ENCODE measurements at places on chromosomes 3 and 15.

- no peak for DNase-seq
Observed at GRCh38 chr3:100902572-100902971, 90.6 kb downstream of the ABI3BP start.

GRCh38 chr15:42385206-42385979 is 26.1 kb downstream of the CAPN3 start:
- no peak for DNase-seq

DNA sequence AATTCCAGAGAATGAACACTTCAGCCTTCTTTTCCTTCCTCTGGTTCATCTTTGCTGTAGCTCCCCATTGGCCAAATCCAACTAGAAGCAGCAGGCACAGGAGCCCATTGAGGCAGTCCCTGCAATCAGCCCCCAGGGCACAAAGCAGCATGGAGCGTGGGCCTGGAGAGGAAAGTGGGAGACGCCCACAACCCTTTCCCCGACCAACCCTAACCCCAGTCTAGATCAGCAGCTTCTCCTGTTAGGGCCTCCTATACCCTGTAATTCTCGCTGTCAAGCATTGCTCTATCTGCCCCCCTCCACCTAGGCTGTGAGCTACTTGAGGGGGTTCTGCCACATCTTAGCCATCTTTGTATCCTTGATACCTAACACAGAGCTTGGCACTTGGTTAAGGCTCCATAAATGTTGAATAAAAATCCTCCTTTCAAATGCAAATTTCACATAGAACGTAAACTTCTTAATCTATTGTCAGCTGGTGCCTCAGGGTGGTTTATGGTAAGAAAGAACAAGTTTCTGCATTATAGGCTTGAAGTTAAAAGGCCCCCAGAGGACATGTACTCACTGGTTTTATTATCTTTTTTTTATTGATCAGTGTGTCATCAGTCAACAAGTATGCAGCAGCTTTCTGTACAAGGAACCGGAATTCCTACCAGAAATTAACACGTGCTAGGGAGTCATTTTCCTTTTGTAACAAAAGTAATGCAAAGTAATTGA is 97.9 kb upstream of the PFN2 start:
- DNase-seq, result no peak

- DNase-seq, result no peak
Observed at GRCh38 chr3:169619793-169620192, 43.7 kb downstream of the MECOM start.

DNA sequence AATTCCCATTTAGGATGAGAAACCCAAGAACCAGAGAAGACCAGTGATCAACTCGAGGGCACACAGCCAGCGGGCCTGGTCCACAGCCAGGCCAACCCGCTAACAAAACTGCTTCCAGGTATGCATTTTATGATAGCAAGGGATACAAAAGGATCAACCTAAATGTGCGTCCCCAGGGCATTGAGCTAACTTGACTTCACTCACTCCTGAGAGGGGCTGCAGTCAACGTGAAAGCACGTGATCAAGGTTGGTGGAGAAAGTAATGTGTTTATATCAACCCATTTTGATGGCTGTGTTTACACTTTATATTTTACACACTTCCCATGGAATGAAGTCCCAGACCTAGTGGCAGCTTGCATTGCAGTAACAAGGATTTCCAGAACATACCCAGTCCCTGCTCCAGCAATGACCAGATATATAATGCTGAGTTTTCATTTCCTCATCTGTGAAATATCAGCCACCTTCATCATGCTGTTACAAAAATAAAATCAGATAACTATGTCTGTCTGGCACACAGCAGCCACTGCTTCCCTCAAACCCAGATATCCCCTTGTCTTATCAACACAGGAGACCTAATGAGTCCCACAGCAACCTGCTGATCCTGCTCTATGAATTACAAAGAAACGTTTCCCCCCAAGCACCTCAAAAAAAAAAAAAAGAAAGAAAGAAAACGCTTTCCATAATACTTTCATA is 2.0 kb downstream of the KLHL6 start:
- DNase-seq, result no peak

- no peak for DNase-seq
Observed at GRCh38 chr15:57330619-57331340, 45.5 kb upstream of the CGNL1 start.

GRCh38 chr3:118778201-118778600 is 256.4 kb downstream of the IGSF11 start:
- DNase-seq, result no peak

DNA sequence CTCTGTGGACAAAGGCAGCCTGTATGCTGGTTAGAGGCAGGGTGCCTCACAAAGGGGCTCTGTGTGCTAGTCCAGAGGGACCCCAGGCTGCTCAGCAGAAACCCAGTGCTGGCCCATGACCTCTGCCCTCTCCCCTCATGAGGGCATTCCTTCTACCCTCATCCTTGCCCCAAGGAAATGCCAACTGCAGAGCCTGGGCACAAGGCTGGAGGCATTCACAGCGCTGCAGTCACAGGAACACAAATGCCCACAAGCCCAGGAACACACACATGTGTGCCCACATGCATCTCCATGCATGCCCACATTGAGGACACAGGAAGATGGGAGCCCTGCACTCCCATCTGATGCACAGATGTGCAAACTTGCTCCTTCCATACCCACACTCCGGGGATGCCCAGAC is 3.8 kb downstream of the INKA1 start:
- DNase-seq, result no peak

DNA sequence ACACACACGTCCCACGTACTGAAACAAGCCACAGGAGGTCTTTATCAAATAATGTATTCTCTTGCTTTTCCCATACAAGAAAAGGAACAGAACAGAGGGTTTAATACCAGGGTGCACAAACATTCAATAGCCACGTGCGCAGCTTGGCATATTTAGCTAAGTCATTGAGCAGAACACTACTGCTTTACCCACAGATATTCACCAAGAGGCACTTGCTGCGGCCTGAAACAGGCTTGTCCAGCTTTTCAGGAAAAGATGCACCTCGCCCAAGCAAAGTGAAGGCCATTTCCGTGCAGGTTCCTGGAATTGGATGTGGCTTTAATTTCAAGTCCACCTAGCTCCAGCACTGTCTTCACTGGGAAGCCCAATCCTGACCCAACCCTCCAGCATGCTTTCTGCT is 17.6 kb downstream of the ZDHHC3 start:
- no peak for DNase-seq

DNA sequence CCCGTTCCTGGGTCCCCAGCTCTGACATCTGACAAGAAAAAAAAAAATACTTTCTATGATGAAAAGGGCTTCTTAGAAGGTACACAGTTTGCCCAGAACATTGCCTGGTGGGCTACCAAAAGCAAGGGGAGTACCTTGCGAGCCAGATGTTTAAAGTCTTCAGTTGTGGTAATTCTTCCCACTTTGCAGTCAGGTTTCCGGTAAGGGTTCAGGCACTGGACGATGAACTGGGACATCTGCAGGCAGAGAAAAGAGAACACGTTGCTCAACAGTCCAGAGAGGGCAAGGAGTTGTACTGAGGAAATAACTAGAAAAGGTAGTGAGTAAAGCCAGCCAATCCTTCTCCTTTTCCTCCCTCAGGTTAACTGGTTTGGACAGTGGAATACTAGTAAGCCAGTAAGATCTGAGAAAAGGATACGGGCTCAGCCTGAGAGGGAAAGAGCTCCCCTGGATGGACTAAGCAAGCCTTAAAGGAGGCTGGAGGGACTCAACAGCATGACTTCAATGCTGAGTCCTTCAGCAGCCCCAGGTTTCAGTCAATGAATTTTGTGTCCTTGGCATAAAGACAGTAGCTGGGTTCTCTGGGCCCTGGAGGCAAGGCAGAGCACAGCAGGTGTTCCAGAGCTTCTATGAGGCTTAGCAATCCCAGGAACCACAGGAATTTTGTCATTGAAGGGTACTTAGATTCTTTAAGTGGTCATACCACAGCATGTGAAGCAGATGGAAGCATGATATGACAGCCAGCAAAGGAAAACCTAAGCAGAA is 38.2 kb downstream of the NBEAL2 start:
- no peak for DNase-seq

GRCh38 chr15:81914734-81915256 is 131.0 kb downstream of the MEX3B start:
- no peak for DNase-seq

GRCh38 chr15:58463815-58464650 is 32.2 kb downstream of the LIPC start:
- DNase-seq, result no peak

DNA sequence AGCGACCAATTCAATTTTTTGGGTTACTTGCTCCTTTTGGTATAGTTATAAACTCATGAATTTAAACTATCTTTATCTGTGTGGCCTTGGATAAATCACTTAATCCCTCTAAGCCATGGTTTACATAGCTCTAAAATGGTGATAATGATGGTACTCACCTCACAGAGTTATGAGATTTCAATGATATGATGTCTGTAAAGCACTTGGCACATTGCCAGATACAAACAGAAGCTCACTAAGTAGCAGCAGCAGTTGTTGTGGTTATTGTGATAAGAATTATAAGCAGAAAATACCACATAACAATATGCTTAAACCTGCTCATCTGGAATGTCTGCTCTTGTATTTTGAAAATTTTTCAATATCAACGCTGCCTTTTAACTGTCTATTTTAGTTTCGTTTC is 185.1 kb upstream of the SNTN start:
- DNase-seq, result no peak

DNA sequence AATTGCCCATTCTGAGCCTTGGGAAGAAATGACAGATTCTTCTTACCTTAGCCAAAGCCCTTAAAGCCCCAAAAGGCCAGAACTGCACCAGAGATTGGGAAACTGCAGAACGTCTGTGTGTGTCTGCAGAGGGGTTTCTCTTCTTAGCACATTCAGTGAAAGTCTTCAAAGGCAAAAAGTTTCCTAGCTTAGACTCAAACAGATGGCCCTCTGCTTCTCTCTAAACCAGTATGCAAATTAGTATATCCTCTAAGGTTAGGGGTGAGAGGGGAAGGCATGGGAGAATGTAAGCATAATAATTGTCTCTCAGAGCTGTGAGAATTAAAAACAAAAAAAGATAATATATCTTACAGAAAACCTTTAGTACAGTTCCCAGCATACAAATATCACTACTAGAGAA is 334.0 kb upstream of the MCTP2 start:
- DNase-seq, result no peak

DNA sequence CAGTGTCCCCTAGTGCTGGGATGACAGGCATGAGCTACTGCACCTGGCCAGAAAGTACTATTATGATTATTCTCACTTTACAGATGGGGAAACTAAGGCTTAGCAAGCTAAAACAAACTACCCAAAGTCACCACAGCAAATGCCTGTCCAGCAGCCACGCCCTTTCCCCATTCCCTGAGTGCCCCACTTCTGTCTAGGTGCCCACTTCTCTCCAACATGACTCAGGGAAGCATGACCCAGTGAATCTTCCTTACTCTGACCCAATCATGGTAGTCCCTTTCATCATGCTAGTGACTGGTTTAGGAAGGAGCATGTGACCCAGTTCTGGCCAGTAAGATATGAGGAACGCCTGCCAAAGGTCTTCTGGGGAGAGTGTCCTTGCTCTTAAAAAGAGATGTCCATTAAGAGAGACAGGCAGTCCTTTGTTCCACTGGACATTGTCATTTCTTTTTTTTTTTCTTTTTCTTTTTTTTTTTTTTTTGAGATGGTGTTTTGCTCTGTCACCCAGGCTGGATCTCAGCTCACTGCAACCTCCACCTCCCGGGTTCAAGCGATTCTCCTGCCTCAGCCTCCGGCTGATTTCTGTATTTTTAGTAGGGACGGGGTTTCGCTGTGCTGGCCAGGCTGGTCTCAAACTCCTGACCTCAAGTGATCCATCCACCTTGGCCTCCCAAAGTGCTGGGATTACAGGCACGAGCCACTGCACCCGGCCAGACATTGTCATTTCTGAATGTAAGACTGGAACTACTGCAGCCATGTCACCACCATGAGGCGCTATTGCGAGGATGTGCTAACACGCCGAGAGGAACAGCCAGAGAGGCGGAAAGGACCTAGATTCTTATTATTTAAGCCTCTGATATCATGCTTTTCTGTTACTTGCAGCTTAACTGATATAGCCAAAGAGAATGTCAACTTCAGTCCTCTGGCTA is 19.8 kb downstream of the MEGF11 start:
- DNase-seq, result no peak

DNA sequence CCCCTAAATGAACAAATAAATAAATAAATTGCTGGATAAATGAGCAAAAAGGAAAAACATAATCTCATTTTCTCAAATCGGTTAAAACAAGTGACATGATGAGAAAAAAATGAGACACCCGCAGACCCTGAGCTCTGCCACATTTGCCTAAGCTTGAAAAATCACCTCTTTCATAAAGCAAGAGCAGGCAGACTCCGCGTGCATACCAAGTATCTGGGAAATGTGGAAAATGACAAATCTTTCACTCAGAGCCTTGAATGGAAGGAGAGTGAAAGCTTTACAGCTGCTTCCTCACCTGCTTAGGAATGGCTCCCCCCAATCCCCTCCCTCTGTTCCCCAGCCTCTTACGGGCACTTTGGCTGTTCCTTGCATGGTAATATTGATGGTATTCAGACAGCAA is 355.5 kb upstream of the SUCLG2 start:
- DNase-seq, result no peak

GRCh38 chr3:10228248-10228950 is 19.9 kb upstream of the TATDN2 start:
- peak; percentile 59 for DNase-seq

DNA sequence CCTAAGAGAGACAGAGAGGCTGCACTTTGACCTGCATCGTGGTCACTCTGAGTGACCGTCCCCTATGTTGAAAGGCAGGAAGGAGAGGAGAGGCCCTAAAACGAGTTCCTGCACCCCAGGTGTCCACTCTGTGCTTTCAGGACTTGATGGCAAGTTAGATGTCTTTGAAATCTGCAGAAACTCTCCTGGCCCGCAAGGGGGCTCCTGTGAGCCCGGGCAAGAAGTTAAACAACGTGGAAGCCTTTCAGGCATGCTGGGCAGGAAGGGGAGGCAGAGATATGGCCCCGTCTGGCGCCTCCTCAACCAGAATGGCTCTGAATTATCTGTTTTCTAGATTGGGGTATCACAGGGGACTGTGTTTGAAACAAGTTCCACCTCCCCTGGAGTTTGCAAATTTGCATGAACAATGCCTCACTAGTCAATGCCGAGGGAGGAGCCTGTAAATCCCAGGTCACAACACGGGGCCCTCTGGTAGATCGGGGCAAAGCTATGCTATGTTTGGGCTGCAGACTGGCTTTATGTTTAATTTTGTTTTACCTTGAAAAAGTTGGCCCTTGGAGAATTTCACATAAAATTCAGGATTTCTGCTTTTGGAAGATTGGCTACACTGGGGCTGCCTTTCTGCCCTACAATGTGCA is 9.8 kb downstream of the CTXND1 start:
- no peak for DNase-seq

- DNase-seq, result no peak
Observed at GRCh38 chr15:92650256-92650655, 5.3 kb downstream of the FAM174B start.

DNA sequence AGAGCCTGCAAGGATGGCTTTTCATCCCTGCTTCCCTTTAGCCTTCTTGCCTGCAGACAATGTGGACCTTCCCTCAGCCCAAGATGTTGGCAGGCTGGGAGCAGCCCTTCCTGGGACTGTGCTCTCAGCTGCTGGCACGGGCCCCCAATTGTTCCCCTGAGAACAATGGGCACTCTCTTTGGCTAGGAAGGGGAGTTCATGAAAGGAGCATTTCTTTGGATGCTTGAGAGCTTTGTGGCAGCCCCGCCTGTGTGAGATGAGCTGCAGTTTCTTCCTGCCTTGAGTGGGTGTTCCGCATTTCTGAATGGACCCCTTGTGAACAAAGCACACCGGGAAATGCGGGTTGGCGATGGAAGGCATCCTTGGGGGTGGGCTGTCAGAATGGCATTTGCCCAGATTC is 35.0 kb upstream of the BSN start:
- DNase-seq, result no peak

All from activated naive CD4-positive, alpha-beta T cell treated with Interleukin-2 at 50 U/mL for 16 hours (primary cell).